ENCODE measurements at places on chromosomes 6 and 20. TPM values are rescaled to one million over a fixed set of nuclear protein-coding genes. Genes with fewer than 3 reads are reported as not detected.

The MAS1 gene
- 0.08 TPM for polyA plus RNA-seq

- DNase-seq = no peak
Observed at GRCh38 chr20:7673841-7674240, 266.4 kb downstream of the HAO1 start.

The SMIM13 gene
- polyA plus RNA-seq = 17.8 TPM

- DNase-seq = no peak
Observed at GRCh38 chr6:3208098-3208774, 19.2 kb downstream of the TUBB2B start.

GRCh38 chr20:3796477-3797225, 541 bp downstream of the CDC25B start:
- no peak for DNase-seq

DNA sequence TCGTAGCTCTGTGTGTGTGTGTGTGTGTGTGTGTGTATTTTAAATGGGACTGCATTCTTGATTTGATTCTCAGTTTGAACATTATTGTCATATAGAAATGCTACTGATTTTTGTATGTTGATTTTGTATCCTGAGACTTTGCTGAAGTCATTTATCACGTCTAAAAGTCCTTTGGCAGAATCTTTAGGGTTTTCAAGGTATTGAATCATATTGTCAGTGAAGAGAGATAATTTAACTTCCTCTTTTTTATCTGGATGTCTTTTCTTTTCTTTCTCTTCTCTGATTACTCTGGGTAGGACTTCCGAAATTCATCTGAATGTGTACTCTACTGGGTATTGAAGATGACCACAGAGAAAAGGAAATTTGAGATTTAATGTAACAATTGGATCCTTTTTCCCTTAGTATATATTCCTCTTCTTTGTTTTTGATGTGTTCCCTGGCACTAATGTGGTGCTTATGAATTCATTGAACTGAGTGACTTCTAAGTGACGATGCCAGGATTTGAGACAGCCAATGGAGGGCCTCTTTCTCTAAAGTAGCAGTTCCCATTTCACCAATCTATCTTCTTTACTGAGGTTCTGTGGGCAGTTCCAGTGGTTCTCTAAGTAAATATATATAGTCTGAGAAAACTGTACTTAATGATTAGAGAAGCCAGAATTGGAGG, 47.6 kb downstream of the TNFAIP3 start:
- DNase-seq = no peak

DNA sequence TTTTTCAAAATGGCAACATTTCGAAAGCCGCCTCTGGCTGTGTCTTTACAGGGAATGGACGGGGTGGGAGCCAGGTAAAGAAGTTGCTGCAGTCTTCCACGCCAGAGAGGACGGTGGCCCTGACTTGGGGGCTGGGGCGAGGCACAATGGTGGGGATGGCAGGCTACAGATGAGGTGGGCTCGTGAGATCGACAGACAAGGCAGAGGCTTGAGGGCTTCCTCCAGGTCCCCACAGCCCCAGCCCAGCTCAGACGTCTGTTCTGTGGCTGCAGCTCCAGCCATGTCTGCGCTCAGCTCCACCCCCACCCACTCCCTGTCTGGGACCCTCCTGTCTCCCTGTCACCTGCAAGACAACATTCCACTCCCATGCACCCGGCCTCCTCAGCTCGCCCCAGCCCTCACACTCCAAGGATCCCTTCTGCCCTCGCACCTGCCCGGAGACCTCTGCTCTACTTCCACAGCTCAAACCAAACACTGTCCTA, 7.4 kb upstream of the C20orf144 start:
- no peak for DNase-seq

DNA sequence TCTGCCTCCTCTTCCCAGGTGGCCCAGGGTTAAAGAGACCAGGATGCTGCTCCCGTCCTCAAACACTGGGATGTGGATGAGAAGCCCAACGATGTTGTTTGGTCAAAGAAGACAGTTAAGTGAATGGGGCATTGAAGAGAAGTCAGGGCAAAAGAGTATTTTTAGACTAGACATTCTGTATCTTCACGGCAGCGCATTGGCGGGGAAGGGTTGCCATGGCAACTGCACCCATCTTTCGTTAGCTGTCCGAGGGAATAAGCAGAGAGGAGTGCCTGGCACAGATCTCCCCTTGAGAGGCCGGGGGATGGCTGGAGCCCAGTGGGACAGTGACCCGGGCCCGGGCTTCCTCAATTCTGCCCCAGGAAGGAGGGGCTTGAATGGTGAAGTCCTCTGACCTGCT, 56.4 kb upstream of the GPR31 start:
- no peak for DNase-seq

- DNase-seq = no peak
Observed at GRCh38 chr6:164926686-164927085, 382.7 kb downstream of the C6orf118 start.

GRCh38 chr6:118574051-118574865, 26.2 kb downstream of the PLN start:
- DNase-seq = no peak

GRCh38 chr20:43985608-43986316, 71.1 kb downstream of the TOX2 start:
- DNase-seq = no peak

GRCh38 chr20:25529295-25529951, 55.9 kb downstream of the NINL start:
- DNase-seq = no peak

GRCh38 chr6:164469276-164469949, 840.0 kb downstream of the C6orf118 start:
- no peak for DNase-seq

- no peak for DNase-seq
Observed at GRCh38 chr6:128597956-128598355, 77.6 kb upstream of the PTPRK start.

- no peak for DNase-seq
Observed at GRCh38 chr6:71299541-71300470, 11.2 kb downstream of the OGFRL1 start.

The TRIM40 gene
- not detected for polyA plus RNA-seq

- no peak for DNase-seq
Observed at GRCh38 chr6:160357088-160357487, 8.9 kb downstream of the SLC22A3 start.

DNA sequence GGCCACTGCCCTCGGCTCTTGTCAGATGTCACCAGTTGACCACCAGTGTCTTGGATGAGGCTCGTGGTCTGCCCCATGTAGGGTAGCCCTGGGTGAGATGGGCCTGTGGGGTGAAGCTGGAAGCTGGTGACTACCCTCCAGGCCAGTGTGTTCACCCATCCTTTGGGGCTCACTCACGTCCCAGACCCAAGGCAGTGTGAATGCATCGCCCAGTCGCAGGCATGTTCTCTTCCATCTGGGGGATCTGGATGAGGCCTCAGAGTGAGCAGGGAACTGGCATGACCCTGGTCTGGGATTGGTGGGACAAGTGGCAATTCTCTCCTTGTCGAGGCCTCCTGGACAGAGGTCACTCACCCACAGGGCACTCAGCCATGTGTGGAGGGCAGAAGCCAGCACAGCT, 120.1 kb upstream of the PHACTR3 start:
- no peak for DNase-seq

The CCDC170 gene
- 1.4 TPM for polyA plus RNA-seq

DNA sequence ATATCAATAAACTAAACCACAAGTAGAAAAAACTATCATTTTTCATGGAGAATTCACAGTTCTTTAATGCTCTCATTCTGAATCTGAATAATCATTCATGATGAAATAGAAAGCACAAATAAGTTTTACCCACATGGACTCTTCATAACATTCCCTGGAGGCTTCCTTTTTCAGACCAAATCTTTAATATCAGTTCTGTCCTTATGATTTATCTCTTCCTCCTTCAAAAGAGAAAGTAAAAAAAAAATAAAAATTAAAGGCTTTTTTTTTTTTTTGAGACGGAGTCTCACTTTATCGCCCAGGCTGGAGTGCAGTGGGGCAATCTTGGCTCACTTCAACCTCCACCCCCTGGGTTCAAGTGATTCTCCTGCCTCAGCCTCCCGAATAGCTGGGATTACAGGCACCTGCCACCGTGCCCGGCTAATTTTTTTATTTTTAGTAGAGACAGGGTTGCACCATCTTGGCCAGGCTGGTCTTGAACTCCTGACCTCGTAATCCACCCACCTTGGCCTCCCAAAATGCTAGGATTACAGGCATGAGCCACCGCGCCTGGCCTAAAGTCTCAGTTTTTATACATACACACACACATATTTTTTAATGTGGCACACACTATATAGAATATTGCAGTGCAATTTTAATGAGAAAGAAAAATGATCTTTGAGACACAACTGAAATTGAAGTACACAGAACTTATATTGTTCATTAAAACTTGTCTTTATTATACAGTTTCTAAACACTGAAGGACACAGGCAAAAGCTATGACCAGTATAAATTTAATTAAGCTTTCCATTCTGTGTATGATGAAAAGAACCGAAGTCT, 31.9 kb upstream of the ZNF217 start:
- no peak for DNase-seq

DNA sequence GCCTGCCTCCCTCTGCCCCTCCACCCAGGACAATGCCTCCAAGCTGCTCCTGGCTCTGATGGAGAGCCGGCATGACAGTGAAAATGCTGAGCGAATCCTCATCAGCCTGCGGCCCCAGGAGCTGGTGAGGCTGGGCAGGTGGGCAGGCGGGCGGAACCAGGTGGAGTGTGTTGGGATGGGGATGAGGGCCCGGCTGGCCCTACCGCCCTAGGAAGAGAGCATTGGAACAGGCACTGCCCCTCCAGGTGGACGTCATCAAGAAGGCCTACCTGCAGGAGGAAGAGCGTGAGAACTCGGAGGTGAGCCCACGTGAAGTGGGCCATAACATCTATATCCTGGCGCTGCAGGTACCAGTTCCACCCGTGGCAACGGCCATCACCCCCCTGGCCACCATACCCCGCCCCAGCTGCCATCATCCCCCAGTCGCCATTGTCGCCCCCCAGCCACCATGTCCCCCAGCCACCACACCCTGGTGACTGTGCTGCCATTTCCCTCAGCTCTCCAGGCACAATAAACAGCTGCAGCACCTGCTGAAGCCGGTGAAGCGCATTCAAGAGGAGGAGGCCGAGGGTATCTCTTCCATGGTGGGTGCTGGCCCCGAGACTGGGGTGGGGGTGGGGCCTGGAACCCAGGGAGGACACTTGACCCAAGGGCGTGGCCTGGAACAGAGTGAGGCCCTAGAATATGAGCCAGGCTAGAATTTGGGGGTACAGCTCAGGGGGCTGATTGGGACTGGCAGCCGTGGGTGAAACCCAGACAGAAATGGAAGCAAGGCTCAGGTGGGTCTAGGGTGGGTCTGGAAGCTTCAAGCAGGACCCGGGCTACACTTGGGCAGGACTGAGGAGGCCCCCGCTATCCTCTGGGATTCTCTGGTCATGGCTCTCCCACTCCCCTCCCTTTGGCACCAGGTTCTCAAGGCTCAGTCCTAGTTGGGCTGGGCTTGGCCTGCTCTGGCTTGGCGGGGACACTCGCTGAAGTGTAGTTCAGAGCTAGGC, 24.2 kb downstream of the UQCC2 start:
- DNase-seq = no peak

- DNase-seq = no peak
Observed at GRCh38 chr20:36074983-36075382, 79.6 kb upstream of the EPB41L1 start.

The CRISP3 gene
- 0.46 TPM for polyA plus RNA-seq

DNA sequence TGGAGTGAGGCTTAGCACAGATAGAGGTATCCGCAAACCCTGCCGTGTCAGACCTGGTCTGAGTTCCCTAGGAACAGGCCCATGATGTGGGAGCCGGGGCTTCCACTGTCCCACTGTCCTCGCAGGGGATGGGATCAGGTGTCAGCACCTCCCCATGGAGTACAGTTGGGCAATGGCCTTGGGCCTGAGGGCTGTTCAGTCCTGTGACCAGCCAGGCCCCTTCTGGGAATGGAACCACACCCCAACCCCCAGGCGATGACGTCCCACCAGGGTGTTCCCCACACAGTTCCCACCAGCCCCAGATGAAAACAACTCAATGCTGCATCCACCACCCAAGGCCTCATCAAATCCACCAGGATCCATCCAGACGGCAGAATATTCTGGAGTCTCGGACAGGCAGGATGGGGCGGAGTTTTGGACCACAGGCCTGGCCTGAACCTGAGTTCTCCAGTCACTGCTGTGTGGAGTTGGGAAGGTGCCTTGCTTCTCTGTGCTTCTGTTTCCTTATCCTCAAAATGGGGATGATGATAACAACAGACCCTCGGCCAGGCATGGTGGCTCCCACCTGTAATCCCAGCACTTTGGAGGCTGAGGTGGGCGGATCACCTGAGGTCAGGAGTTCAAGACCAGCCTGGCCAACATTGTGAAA, 62.2 kb downstream of the UBE2V1 start:
- DNase-seq = no peak

The BTBD9 gene
- polyA plus RNA-seq = 12.0 TPM

The CALHM4 gene
- not detected for polyA plus RNA-seq

- no peak for DNase-seq
Observed at GRCh38 chr6:11222385-11223277, 9.8 kb downstream of the NEDD9 start.

The LY6G6D gene
- not detected for polyA plus RNA-seq

DNA sequence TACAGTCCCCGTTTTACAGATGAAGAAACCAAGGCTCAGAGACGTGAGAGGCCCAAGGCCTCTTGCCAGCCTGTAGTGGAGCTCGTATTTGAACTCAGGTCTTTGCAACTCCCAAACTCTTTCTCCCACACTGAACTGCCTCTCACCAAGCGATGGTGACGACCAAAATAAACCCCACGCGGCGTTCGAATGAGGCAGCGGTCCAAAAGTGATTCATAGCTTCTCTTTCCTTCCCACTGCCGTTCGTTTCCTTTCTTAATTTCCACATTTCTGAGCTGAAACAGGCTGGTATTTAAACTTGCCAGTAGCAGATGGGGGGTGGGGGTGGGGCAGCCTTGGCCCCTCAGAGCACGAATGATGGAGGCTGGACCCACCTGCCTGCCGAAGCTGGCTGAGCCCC, 252.9 kb upstream of the KCNG1 start:
- DNase-seq = no peak

DNA sequence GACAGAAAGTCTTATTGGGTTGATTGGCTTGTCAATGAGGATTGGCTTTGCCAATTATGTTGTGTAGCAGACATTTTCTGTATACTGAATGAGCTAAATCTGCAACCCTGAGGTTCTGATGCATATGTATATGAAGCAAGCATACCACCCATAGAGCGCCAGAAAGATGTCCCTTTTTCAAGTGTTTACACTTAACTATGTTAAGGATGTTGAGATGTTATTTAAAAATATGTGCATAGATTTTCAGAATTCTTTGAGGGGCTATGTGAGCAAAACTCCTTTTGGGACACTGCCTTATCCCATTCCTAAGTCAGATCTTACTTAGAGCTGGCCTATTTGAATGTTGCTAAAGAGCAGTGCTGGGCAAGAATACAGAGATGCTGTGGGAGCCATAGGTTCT, 1.9 kb downstream of the AIG1 start:
- no peak for DNase-seq

Data from left renal pelvis (tissue), 4 donors.